ENCODE measurements at places on chromosomes 2 and 18.
A peak's percentile ranks its signal among the peaks of the same experiment; 100 is the strongest.

- no peak for DNase-seq
Observed at GRCh38 chr18:48238636-48239035, 170.5 kb downstream of the ZBTB7C start.

GRCh38 chr2:237888389-237888788 is 29.0 kb downstream of the RAMP1 start:
- DNase-seq = no peak

DNA sequence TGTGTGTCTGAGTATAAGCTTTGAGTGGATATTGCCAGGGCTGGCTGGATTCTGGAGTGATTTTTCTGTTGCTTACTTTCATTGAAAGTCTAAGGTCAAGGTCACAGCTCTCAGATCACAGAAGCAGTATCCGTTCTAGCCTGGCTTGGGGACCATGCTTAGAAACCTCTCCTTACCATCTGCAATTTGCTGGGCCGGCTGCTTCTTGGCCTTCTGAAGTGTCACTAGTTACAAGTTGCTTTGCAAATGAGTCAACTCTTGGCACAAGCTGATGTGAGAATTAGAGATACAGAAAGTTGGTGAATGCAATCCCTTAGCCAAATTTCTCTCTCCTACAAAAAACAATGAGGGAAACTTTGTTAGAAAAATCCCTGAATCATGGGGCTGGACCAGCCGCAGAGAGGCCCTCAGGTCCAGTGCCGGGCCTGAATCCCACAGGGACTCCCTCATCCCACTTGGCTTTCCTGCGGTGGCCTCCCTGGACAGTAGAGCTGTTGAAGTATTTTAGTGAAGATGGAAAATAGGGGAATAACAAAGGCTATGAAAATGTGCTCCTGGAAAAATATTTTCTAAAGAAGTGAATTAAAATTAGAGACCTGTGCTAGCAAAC is 92.7 kb upstream of the CNGA3 start:
- no peak for DNase-seq

DNA sequence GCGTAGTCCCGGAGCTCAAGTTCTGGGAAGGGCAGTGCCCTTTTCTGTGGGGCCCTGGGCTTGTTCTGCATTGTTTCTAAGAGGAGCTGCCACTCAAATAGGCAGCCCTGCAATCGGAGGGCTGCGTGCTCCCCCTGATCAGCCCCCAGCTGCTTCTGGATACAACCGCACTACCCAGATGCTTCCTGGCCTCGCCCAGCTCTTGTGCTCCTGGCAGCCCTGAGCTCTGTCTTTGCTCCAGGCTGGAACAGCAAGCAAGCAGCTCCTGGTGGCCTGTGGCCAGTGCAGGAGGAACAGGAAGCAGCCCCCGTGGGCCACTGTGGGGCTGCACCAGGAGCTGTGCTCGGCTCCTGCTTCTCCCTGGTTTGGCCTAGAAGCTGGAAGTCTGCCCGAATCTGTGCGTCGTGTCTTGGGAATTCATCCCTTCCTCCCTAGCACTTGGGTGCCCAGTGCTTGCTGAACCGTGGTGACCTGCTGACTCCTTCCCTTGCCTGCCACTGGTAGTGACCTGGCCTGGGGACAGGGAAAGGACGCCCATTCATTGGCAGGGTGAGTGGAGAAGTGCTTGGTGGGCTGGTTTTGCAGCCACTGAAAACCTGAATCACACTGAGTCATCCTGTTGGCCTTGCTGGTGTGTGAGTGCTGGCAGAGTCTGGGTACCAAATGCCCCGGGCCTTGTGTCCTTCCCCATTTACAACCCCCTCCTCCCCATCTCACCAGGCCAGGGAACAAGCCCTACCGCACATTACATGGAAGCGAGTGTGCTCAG is 27.3 kb upstream of the NTSR2 start:
- DNase-seq = no peak

DNA sequence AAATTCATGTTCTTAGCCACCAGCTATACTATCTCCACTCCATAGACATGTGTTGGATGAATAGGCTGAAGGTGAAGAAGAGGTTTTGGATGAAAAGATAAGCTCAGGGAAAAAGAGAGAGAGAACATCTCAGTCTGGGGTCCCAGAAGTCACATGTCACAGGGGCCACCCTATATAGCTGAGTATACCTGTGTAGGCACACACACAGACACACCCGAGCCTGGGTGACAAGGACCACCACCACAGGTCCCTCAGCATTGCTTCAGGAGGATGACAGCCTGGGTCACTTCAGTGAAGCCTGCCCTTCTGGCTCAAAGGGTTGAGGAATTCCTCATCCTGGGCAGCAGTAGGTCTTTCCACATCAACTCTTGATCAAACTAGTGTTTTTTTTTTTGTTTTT is 56.2 kb downstream of the POLR1A start:
- DNase-seq = peak; percentile 13

Data from activated effector memory CD4-positive, alpha-beta T cell treated with anti-CD3 and anti-CD28 coated beads, Interleukin-2, amount 50 U/mL, for 16 hours (primary cell).